Astrocyte (in vitro differentiated cells and primary cell): ENCODE measurements at places on chromosomes 1 and 21. TPM values are rescaled to one million over a fixed set of nuclear protein-coding genes. Genes with fewer than 3 reads are reported as not detected.

GRCh38 chr1:32886004-32886827, at the start of gene HPCA:
HPCA (plus strand) TSS chr1:32886491; CDS start chr1:32888899, 2,408 bp downstream.
- H3K27me3 ChIP-seq: peaks cover 31% of the 10 kb centered on the region
- H3K27ac ChIP-seq: no peak within 1 kb of the TSS
- DNase-seq: no peak
- no peaks in the 10 kb centered on the region for H3K36me3 ChIP-seq

GRCh38 chr1:50972766-50973165, 2.7 kb downstream of the CDKN2C start:
- H3K4me3 ChIP-seq: no peak overlapping the region
- H3K36me3 ChIP-seq: no peaks in the 10 kb centered on the region
- H3K4me1 ChIP-seq: peaks cover 4% of the 10 kb centered on the region
- H3K27ac ChIP-seq: no peak overlapping the region
- H3K27me3 ChIP-seq: no peaks in the 10 kb centered on the region

DNA sequence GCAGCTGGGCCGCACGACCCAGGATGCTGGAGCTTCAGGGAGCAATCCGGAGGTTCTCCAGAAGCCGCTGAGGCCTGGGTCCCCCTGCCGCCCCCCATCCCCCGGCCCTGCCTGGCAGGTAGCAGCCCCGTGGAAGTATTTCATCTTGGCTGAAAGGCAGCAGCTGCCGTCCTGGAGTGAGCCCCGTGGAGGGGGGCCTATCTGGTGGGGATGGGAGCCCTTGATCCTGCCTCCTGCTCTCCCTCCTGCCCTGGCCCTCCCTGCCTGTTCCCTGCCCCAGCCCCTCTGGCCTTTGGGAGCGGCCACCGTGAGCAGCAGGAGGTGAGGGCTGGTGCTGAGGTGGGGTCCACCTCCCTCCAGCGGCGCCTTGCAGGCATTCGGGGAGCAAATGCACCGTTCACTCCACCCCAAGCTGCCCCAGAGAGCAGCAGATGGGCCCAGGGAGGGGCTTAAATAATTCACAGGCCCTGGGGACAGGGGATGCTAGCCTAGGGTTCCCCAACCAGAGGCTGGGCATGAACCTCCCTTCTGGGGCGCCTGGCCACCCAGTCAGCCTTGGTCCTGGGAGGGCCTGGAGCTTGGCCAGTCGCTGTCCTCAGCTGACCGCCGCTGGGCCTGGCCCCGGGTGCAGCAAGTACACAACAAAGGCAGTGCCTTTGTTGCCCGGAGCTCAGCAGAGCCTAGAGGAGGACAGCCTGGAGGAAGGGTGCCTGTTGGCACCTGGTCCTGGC, 23.7 kb upstream of the PLCH2 start:
- DNase-seq: no peak
- no peaks in the 10 kb centered on the region for H3K27me3 ChIP-seq
- no peaks in the 10 kb centered on the region for H3K36me3 ChIP-seq
- H3K4me1 ChIP-seq: peaks cover 40% of the 10 kb centered on the region

- peaks cover 6% of the 10 kb centered on the region for H3K4me1 ChIP-seq
- H3K36me3 ChIP-seq: no peaks in the 10 kb centered on the region
- peak; percentile 58 for DNase-seq
- no peaks in the 10 kb centered on the region for H3K27me3 ChIP-seq
- peak overlapping the region; percentile 17 for H3K27ac ChIP-seq
- H3K4me3 ChIP-seq: peak overlapping the region; percentile 27
Observed at GRCh38 chr1:172270605-172271004, 149.9 kb upstream of the C1orf105 start.

DNA sequence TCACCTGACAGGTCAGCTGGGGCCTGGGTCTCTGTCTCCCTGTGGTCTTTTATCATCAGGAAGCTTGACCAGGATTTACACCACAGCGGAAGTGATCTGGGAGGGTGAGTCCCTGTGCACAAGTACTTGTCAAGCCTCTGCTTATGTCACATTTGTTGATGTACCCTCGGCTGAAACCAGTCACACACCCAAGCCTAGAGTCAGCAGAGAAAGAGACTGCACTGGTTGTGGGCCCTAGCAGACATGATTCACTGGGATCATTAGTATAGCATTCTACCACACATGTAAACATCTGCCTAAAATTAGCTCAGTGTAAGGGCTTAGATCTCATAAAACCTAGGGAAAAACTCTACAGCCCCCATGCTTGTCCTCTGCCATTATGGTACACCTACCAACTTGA, 79.3 kb upstream of the LAMC2 start:
- no peaks in the 10 kb centered on the region for H3K27me3 ChIP-seq
- peaks cover 6% of the 10 kb centered on the region for H3K4me1 ChIP-seq
- H3K36me3 ChIP-seq: peaks cover 41% of the 10 kb centered on the region

DNA sequence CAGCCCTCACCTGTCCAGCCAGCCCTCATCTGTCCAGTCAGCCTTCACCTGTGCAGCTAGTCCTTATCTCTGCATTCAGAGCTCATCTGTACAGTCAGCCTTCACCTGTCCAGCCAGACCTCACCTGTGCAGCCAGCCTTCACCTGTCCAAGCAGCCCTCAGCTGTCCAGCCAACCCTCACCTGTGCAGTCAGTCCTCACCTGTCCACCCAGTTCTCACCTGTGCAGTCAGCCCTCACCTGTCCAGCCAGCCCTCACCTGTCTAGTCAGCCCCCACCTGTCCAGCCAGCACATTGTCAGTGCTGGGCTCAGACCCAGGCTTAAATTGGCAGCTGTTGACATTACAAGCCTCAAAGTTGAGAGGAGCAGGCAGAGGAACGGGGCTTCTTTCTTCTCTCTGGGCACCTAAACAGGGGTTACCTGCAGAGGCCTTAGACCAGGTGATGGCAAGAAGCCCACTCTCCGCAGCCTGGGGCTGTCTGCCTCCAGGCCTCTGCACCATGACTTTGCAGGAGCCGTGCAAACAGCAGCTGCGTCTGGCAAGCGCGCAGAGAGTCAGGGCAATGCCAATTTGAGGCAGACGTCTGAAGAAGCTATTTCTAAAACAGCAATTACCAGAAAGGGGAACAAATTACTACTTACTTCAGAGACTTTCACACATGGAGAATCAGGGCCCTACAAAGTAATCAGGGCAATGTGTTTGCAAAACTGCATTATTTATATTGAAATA, 506.1 kb downstream of the NPHP4 start:
- H3K4me3 ChIP-seq: no peak overlapping the region
- no peaks in the 10 kb centered on the region for H3K4me1 ChIP-seq
- no peak for DNase-seq
- no peaks in the 10 kb centered on the region for H3K27me3 ChIP-seq

- H3K4me3 ChIP-seq: no peak overlapping the region
- no peaks in the 10 kb centered on the region for H3K36me3 ChIP-seq
- no peak overlapping the region for H3K27ac ChIP-seq
- peaks cover 15% of the 10 kb centered on the region for H3K4me1 ChIP-seq
- peaks cover 3% of the 10 kb centered on the region for H3K27me3 ChIP-seq
Observed at GRCh38 chr1:3323021-3323795, 131.3 kb upstream of the ARHGEF16 start.

GRCh38 chr1:187527346-187527745, 698.6 kb downstream of the PLA2G4A start:
- no peaks in the 10 kb centered on the region for H3K27me3 ChIP-seq
- H3K4me3 ChIP-seq: no peak overlapping the region
- DNase-seq: no peak
- no peaks in the 10 kb centered on the region for H3K36me3 ChIP-seq
- H3K4me1 ChIP-seq: no peaks in the 10 kb centered on the region

DNA sequence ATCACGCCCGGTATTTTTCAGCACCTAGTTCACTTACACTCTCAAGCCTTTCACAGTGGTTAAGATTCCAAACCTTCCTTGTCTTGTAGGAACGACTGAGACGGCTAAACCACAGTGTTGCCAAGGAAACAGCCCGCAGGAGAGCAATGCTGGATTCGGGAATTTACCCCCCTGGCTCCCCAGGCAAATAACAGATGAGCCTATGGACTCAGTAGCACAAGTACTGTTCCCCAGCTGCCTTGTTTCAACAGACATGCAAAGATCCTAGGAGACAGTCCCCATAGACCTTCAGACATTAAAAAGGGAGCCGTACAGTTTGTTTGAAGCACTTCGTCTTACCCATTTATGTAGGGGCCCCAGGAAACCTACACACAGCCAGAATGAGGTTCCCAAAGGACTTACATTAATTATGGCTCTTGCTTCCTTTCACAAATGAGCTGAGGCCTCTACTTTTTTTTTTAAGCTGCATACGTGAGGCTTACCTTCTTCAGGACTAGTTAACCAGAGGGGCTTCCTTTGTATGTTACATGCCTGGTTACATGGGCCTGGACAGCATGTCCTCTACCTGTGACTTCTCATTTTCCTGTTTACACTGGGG, 2.7 kb downstream of the SNAPIN start:
- H3K36me3 ChIP-seq: peaks cover 47% of the 10 kb centered on the region
- peak; percentile 76 for DNase-seq
- H3K4me1 ChIP-seq: peaks cover 9% of the 10 kb centered on the region
- H3K27me3 ChIP-seq: no peaks in the 10 kb centered on the region
- H3K4me3 ChIP-seq: no peak overlapping the region
- peak overlapping the region; percentile 17 for H3K27ac ChIP-seq

DNA sequence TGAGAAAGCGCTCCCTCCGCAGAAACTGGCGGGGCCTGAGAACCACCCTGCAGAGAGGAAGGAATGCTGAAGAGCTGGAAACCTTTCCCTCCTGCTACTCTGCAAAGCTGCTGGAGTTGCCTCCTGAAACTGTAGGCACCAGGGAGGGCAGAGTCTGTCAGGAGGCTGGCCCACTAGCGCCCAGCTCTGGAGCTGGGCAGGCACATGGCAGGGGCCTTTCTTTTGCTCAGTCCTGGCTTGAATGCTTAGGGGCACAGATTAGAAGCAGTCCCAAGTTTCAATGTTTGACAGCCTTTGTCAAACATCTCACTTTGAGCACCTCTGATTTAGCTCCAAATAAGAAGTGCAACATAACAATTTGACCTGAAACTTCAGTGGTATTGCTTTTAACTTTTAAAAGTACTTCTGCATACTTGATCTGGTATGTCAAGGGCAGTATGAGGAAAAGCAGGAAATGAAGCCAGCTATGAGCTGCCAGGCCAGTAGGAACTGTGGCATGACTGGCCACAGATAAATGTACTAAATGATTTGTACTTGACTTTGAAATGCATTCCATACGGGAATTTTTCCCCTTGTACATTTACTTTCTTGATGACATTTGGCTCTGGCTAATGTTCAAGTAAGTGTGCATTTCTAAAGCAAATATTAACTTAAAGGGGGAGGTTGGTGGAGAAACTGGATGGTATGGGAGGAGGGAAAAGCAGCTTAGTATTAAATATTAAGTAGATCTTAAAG, 7.2 kb downstream of the C1orf116 start:
- H3K36me3 ChIP-seq: no peaks in the 10 kb centered on the region
- peaks cover 53% of the 10 kb centered on the region for H3K4me1 ChIP-seq
- H3K27me3 ChIP-seq: no peaks in the 10 kb centered on the region
- H3K4me3 ChIP-seq: no peak overlapping the region
- peak; percentile 73 for DNase-seq

DNA sequence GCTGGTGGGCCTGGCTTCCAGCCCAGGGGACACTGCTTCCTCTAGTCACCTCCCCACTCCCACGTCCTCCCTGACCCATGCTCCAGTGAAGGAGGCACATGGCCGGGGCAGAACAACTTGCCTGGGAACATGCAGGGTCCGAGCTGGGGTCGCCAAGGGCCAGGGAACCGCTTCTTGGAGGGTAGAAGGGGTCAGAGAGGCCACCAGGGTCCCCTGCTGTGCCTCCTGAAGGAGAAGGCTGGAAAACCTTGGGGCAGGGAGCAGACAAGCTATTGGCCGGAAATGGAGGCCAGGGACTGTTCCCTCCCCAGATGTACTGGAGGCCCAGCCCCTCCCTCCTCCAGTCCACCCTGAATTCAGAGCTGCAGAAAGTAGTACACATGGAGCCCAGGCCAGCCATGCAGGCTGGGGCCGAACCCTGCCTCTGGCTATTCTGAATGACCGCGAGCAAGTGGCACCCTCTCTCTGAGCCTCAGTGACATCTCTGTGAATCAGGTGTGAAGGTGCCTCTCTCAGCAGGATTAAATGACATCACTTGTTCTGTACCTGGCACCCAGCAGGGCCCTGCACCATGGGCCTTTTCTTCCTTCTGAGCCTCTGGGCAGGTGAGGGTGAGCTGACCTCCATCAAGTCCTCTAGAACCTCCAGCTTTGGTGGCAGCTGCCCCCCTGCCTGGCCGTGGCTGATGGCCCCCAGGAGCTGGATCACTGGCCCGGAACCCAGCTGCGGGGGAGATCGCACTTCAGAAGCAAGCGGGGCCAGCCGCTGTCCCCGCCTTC, 15.7 kb downstream of the SPOCD1 start:
- H3K4me3 ChIP-seq: no peak overlapping the region
- no peaks in the 10 kb centered on the region for H3K27me3 ChIP-seq
- H3K27ac ChIP-seq: no peak overlapping the region
- DNase-seq: no peak
- no peaks in the 10 kb centered on the region for H3K36me3 ChIP-seq
- H3K4me1 ChIP-seq: peaks cover 33% of the 10 kb centered on the region

DNA sequence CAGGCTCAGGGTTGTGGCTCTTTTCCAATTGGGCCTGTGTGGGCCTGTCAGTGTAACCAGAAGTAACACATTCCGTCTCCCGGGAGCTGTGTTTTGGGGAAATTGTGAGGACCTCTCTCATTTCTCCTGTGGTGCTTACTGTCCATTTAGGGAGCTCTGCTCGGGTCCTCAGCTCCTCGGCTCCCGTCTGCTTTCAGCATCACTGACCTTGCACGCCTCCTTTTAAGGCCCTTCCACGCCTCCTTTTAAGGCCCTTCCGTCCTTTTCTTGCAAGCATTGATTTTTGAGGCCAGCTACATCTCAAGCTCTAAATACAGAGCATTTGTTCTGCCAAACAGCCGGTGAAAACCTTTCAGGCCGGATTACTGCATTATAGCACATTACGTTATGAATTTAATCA, 9.7 kb downstream of the CA6 start:
- H3K36me3 ChIP-seq: no peaks in the 10 kb centered on the region
- no peak for DNase-seq
- H3K4me1 ChIP-seq: no peaks in the 10 kb centered on the region
- no peak overlapping the region for H3K27ac ChIP-seq

- peaks cover 14% of the 10 kb centered on the region for H3K4me1 ChIP-seq
- H3K36me3 ChIP-seq: no peaks in the 10 kb centered on the region
- no peak overlapping the region for H3K4me3 ChIP-seq
- peak; percentile 33 for DNase-seq
- H3K27ac ChIP-seq: no peak overlapping the region
Observed at GRCh38 chr1:243740255-243740999, 109.6 kb downstream of the AKT3 start.

- no peak overlapping the region for H3K4me3 ChIP-seq
- H3K27me3 ChIP-seq: no peaks in the 10 kb centered on the region
- no peaks in the 10 kb centered on the region for H3K4me1 ChIP-seq
- H3K27ac ChIP-seq: no peak overlapping the region
Observed at GRCh38 chr1:64199154-64199553, 4.3 kb upstream of the UBE2U start.

- DNase-seq: peak; percentile 6
- H3K36me3 ChIP-seq: no peaks in the 10 kb centered on the region
- no peaks in the 10 kb centered on the region for H3K27me3 ChIP-seq
Observed at GRCh38 chr1:119327450-119328155, 41.0 kb upstream of the HAO2 start.

Gene TBX15
- 0.07 and 0.10 TPM in 2 replicates for total RNA-seq

Gene CTTNBP2NL
- 83.0 and 91.9 TPM in 2 replicates for total RNA-seq

Gene TCHH
- 0.70 and 0.86 TPM in 2 replicates for total RNA-seq

Gene SPRR2B
- not detected in 2 replicates for total RNA-seq

Gene OR6F1
- total RNA-seq: not detected in 2 replicates

Gene NCMAP
- total RNA-seq: not detected in 2 replicates

Gene GPATCH3
- total RNA-seq: 12.8 and 13.7 TPM in 2 replicates

Gene CZIB
- 32.3 and 34.5 TPM in 2 replicates for total RNA-seq

Gene C21orf58
- total RNA-seq: 3.1 and 3.2 TPM in 2 replicates

Gene PRDM16
- 0.43 and 1.5 TPM in 2 replicates for total RNA-seq

Gene MRPS6
- total RNA-seq: 57.8 and 67.5 TPM in 2 replicates

Gene OR2L13
- total RNA-seq: not detected in 2 replicates

Gene DEPDC1
- total RNA-seq: 2.0 and 2.6 TPM in 2 replicates
